Non-pigmented ciliary epithelial cell (primary cell): ENCODE measurements at places on chromosomes 13 and 19.

GRCh38 chr19:14840206-14840605 lies 5.2 kb upstream of the OR7A5 start:
- no peak for DNase-seq

DNA sequence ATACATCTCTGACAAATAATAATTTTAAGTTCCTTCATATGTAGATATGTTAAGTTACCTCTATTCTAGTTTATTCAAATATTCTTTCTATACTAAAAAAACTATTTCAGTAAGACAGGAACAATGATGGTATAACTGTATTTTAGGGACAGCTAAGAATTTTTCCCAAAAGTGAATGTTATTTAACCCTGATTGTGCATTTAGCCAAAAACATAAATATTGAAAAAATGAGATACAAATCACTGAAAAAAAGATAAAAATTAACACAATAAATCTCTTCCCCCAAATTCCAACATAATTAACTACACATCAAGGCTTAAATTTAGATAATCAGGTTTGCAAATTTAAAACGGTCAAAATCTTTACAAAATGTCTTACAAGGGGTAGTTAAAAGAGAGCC lies 58.1 kb downstream of the KCNRG start:
- DNase-seq = no peak

- no peak for DNase-seq
Observed at GRCh38 chr13:84211048-84211447, 328.8 kb upstream of the SLITRK1 start.

DNA sequence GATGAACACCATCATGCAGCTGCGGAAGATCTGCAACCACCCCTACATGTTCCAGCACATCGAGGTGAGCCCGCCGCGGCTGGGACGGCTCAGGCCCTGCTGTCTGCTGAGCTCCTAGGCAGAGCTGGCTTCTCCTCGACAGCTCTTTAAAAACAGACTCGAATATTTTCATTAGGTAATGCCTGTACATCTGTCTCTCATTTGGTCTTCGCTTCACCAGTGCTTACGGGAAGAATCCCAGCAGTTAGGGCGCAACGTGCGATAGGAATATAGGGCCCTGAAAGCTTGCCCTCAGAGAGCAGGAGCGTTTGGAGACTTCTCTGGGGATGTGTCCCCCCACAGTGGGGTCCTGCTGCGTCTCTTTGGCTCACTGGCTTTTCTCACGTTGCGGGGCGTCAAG lies 63.8 kb upstream of the LDLR start:
- no peak for DNase-seq

- DNase-seq = no peak
Observed at GRCh38 chr19:46181388-46181779, 33.3 kb downstream of the IGFL2 start.

GRCh38 chr13:108527844-108528243 lies 101.6 kb upstream of the MYO16 start:
- no peak for DNase-seq

GRCh38 chr13:113562844-113563243 lies 21.7 kb upstream of the TFDP1 start:
- DNase-seq = no peak

DNA sequence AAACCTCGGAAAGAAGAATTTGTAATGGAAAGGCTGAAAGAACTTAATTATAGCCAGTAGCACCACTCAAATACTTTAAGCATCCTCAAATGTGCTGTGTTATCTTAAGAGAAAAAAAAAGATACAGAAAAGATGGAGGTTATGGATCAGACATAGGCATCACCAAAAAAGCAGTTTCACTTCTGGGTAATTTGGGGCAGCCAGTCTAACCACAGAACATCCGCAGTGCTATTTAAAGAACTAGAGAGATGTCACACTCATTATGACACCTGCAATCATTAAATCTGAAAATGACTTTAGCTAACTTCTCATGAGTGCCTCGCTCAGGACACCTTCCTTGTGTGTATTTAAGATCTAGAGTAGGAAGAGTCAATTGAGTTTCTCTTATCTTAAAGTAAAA lies 211.8 kb downstream of the RBM26 start:
- DNase-seq = no peak

GRCh38 chr13:75813323-75813722 lies 177.2 kb downstream of the LMO7 start:
- DNase-seq = no peak

DNA sequence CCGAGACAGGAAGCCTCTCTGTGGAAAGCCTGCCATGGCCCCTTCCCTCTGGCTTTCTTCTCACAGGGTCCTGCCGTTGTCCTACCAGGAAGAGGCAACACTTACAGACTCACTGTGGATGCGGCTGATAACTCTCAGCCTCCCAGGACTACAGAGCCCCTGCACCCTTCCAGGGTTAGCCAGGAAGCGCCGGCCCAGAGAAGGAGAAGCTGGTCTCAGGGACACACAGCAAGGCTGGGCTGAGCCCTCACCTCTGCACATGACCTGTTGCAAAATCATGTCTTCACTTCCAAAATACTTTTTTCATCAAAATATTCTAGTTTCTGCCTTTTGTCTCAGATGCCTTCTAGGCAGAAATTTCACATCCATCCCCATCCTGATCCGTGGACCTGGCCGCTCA lies 1.9 kb downstream of the CEACAM20 start:
- no peak for DNase-seq
